ENCODE measurements at places on chromosomes 3 and 15.

DNA sequence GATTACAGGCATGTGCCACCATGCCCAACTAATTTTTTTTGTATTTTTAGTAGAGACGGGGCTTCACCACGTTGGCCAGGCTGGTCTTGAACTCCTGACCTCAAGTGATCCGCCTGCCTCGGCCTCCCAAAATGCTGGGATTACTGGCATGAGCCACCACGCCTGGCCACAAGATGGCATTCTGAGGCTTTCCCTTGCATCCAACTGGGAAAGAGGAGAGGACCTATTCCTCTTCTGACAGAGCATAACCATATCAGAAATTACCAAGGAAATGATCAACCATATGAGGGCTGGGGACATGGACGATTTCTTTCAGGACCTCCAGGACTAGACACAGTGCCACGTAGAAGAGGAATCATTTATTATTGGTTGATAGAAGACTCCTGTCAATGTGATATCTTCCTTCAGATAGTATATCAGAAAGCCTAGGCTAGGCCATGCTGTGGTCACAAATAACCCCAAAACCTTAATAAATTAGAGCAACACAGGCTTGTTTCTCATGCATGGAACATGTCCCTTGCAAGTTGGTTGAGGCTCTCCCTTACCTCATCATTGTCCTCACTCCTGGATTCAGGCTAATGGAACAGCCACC is 372.3 kb upstream of the IL12A start:
- DNase-seq, result no peak

- DNase-seq, result no peak
Observed at GRCh38 chr15:35717721-35718120, 171.8 kb upstream of the DPH6 start.

DNA sequence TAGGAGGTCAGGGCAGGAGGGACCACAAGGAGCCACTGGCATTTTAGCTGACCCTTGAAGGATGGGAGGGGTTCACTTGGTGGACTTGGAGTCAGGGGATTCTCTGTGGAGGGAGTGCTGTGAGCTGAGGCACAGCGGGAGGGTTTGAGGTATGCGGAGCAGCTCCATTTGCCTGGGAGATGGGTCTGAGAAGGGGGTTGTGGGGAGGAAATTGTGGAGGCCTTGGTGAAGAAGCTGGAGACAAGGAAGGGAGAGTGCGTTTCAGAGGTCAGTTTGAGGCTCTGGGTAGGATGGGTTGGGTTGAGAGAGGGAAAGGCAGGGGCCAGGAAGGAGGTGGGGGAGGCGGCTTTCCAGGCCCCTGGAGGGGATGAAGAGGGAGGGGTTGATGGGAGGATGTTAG is 20.2 kb downstream of the PLEKHO2 start:
- no peak for DNase-seq

DNA sequence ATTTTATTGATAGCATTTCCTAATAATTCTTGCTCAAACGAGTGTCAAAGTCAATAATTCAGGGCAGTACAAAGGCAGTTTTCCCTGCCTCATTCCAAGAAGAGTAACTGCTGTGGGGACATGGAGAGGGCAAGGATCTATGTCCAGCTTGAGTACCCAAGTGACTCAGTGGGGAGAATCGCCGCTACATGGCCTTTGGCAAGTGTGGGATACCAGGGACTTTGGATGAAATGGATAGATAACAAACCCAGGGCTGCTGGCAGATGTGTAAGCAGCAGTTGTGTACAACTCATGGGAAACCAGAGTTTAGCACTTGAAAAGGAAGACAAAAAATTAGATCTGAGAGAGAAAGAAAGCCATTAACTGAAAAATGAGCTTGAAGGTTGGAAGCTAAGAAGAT is 122.2 kb upstream of the TRIM42 start:
- no peak for DNase-seq

- DNase-seq, result no peak
Observed at GRCh38 chr3:119636249-119636648, 24.1 kb downstream of the POPDC2 start.

DNA sequence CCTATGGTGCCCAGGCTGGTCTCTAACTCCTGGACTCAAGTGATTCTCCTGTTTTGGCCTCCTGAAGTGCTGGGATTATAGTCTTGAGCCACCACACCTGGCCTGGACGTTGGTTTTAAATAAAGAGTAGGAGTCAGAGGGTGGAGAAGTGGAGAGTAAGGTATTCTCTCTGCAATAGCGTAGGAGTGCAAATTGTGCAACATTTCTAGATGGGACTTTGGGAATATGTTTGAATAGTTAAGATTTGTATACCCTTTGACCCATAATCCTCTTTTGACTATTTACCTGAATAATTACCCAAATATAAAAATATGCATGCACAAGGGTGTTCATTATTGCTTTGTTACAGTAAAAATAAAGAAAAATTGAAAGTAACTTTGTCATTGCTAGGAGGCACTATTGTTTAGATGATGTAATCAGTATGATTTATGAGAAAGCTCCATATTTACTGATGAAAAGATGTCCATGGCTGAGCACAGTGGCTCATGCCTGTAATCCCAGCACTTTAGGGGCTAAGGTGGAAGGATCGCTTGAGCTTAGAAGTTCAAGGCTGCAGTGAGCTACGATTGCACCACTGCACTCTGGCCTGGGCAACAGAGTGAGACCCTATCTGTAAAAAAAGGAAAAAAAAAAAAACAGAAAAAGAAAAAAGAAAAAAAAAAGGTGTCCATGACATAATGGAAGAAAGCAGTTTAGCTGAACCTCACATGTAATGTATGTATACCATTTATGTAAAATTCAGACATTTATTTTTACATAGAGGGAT is 15.1 kb upstream of the XYLB start:
- DNase-seq, result no peak

DNA sequence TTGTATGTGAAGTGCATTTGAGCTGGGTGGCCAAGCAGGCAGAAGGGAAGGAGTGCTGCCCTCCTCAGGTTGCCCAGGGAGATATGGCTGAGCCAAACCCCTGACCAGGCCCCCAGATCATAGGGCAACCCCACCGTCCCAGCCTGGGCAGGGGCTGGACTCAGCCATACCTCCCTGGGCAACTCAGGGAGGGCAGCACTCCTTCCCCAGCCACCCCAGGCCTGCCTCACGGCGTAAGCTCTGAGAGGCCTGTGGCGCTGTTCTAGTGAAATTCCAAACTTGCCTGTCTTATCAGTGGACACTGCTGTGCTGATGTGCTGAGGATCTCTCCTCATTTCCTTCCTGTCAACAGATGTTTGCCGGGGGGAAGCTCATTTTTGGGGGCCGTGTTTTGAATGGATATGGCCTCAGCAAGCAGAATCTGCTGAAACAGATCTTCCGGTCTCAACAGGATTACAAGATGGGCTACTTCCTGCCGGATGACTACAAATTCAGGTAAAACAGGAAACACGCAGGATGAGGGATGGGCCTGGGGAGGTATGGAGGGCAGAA is 57.6 kb upstream of the FGD5 start:
- no peak for DNase-seq

GRCh38 chr15:38028869-38029268 is 94.4 kb downstream of the TMCO5A start:
- DNase-seq, result no peak

DNA sequence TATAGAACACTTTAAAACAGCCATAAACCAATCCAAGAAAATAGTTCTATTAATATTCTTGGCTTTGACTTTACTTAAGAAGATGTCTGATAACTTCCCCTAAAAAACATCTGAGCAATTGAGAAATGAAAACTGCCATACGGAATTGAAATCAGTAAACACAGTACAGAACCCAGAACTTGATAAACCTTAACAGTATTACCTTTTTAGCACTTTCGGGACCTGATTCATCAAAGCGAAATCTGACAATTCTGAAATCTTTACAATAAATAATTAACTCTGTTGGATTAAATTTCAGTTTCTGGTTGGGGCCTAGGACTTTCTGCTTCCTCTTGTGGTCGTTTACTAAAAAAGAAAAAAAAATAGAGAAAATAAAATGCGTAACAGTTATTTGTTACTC is 17.3 kb downstream of the MTMR10 start:
- no peak for DNase-seq

DNA sequence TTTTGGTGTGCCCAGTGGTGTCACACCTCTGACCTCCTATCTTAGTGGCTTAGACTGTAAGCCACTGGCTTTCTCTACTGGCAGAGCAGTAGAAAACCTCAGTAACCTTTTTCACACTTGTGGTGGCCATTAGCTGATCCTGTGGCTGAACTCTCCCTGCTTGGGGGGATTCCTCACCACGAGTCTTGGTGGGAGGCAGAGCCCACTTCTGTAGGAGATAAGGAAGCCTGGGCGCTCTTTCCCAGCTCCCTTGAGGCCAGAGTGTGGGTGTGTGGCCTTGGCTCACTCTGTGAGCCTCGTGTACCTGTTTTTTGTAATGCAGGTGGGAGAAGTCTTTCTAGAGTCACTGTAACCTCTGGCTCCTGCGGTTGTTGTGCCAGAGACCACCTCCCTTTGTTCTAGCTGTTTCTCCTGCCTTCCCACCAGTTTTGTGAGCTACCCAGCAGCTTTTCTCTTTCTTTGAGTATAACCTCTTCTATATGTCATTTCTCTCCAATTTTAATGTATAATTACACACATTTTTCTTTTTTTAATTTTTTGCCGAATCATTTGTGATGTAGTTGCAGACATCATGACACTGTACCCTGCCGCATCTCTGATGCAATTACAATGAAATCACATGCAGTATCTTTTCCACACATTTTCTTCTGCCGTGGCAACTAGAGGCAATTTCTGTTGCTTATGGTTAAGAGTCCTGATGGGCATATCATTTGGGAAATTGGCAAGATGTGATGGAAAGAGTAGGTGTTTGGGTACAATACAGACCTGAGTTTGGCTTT is 13.8 kb downstream of the XCR1 start:
- DNase-seq, result no peak

GRCh38 chr3:106336619-106337018 is 467.8 kb upstream of the CBLB start:
- no peak for DNase-seq

DNA sequence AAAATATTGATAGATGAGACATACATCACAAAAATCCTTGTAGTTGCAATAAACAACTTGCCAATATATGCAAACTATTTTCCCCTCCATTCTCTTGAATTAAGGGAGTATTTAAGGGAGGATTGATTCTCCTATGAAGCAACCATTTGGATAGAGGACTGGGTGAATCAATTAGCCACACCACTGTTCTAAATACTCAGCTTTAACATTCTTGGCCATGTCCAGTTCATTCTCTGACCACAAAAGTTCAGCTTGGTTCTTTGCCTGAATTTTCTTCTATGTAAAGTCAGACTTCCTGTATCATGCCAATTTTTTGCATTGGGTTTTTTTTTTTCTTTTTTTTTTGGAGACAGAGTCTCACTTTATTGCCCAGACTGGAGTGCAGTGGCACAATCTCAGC is 15.8 kb upstream of the SEC11A start:
- DNase-seq, result no peak

- no peak for DNase-seq
Observed at GRCh38 chr3:25940935-25941334, 151.0 kb downstream of the OXSM start.

- no peak for DNase-seq
Observed at GRCh38 chr15:62840526-62841268, 201.8 kb upstream of the TPM1 start.

GRCh38 chr15:69392352-69392751 is 21.8 kb upstream of the KIF23 start:
- DNase-seq, result no peak

- DNase-seq, result no peak
Observed at GRCh38 chr3:194281306-194281705, 69.8 kb downstream of the CPN2 start.

GRCh38 chr3:4812591-4812990 is 166.6 kb upstream of the BHLHE40 start:
- DNase-seq, result no peak
